ENCODE measurements at places on chromosomes 2 and 18.
A peak's percentile ranks its signal among the peaks of the same experiment; 100 is the strongest.

GRCh38 chr2:65291216-65292105 is 63.8 kb downstream of the ACTR2 start:
- no peak for DNase-seq

GRCh38 chr2:202056611-202057010 is 16.4 kb upstream of the KIAA2012 start:
- no peak for DNase-seq

GRCh38 chr2:141015341-141016047 is 1115.3 kb downstream of the LRP1B start:
- DNase-seq = no peak

DNA sequence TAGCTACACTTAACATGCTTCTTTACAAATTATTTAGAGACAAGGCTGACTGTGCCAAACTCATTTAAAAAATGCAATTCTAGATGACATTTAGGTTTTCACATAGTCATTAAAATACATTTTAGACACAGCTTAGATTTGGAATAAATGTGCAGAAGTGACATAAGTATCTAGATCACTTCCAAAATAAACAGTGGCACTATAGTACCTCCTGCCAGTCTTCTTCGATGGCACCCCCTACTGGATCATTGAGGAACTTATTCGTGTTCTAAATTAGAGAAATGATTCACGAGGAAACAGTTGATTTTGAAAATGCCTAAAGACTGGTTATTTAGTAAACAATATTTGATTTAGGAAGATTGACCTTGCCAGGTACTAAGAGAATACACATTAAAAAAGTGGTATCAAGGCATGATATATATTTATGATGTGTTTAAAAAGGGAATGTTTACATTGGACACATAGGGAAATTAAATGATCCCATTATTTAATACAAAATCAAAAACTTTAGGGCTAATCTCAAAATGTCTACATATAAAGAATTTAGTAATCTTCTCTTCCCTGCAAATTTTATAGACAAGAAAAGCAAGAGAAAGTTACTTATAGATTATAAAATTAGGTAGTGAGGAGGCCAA is 323.9 kb downstream of the XIRP2 start:
- peak; percentile 51 for DNase-seq

- no peak for DNase-seq
Observed at GRCh38 chr2:62795341-62795740, 89.8 kb downstream of the EHBP1 start.

GRCh38 chr2:166234112-166234846 is 106.5 kb upstream of the SCN1A start:
- DNase-seq = no peak

DNA sequence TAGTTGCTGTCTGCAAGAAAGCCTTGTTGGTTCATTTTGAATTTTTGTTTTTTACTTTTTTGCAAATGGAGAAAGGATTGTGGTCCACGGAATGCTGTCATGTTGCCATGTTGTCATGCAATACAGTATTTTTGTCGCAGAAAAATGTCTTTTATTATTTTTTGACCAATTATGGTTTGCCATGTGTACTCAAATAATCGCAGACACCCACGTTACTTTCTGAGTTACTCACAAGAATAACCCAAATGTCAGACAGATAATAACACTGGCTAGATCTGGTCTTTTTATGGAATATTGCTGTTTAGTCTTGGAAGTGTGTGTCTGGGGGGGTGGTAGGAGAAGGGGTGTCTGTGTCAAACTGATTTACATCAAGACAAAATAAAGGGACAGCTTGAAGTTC is 188.9 kb downstream of the LTBP1 start:
- DNase-seq = no peak

DNA sequence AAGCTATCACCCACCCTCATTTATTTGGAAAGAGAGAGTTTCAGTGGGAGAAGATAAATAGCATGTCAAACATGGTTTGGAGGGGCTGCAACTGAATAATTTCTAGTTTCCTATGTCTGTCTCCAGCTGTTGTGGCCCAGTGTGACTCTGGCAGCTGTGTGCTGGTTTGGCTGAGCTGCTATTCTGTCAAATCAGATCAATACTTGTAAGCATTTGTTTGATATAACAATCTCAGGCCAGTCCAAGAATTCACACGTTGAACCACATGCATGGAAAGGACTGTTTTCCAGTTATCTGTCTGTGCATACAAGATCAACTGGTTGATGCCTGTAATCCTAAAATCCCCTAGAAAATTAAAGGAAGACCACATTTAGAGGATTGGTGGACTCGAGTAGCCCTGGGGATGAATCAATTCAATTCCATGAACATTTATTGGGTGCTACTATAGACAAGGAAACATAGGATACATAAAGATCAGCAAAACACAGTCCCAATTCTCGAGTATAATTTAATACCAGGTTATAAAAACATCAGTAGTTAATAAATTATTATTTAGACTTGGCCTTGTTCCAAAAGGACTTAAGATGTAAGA is 209.0 kb upstream of the PARD3B start:
- no peak for DNase-seq

DNA sequence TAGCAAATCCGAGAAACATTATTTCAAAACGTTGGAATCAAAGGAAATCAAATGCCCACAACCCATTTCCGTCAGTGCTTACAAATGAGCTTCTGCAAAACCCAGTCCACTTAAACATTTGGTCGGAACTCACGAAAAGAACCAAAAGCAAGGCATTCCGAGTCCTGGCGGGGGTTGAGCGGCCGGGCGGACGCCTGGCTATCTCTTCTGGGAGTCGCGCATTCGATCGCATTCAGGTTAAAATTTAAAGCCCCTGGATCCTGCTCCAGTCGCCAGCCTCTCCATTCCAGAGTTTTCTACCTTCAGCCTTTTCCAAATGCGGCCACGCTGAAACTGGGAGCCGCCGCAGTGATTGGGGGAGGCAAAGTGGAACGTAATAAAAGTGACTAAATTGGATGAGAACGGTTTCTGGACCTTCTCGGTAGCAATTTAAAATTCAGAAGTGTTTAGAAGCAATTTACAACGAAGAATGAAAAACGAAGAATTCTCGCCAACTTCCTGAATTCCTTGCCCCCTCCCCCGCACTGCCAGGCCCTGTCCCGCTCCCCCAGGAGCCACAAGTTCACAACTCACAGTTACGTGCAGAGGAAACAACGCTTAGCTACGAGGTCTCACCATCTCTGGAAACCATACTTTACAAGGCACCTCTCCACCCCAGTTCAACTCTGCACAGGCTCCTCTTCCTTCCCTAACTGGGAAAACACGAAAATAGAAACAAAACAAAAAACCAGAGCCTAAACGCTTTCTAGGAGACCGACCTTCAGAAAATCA is 1.7 kb upstream of the GATA6 start:
- DNase-seq = no peak

DNA sequence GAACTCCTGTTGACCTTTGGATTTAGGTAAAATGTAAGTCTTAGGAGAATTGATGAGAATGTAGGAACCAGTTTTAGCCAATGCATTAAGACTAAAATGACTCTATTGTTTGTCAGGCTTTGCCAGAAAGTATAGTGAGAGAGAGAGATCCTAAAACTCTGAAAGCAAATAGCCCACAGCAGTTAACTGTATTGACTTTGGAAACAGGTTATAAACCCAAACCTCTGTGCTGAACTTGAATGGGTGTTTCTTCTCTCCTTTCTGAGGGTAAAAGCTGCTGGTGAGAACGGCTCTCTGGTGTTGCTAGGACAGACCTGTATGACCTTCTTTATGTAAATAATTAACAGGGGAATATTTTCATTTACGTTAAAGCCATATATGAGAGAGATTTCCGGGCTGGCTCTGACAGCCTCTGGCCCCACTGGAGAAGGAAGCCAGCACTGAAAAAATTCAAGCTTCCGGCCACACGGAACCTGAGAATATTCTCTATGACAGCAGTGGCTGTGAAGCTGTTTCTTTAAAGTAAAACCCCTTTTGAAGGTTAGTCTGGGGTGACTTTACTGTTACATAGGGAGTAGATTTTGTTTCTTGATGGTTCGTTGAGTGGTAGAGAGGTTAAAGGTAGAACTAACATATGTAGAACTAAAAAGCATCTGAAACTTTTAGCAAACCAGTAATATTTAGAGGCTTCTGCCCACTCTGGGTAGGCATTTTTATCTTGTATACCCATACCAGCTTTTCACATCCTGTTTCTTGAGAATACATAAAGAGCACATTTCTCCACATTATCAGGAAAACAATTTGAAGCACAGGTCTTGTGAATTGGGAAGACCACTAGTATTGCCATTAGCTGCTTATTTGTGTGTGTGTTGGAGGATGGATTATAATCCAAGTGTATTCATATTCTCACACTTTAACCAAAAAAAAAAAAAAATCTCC is 123.8 kb downstream of the SPTBN1 start:
- peak; percentile 67 for DNase-seq

DNA sequence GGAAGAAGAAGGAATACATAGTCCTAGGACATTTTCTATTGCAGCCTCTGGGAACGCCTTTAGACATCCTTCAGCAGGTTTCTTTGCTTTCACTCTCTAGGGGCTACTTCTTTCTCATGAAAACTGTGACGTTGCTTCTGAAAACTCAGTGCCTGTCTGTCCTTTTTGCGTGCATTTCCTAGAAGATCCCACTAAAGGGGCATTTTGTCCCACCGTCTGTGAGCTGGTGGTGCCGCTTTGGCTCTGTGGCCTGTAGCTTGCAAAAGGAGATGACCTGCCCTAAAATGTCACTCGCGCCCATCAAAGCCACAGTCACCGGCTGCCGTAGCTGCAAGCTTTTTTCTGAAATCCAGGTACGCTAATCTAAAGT is 579 bp downstream of the STAT4 start:
- DNase-seq = peak; percentile 27

GRCh38 chr2:23588106-23588505 is 203.1 kb downstream of the KLHL29 start:
- DNase-seq = no peak

DNA sequence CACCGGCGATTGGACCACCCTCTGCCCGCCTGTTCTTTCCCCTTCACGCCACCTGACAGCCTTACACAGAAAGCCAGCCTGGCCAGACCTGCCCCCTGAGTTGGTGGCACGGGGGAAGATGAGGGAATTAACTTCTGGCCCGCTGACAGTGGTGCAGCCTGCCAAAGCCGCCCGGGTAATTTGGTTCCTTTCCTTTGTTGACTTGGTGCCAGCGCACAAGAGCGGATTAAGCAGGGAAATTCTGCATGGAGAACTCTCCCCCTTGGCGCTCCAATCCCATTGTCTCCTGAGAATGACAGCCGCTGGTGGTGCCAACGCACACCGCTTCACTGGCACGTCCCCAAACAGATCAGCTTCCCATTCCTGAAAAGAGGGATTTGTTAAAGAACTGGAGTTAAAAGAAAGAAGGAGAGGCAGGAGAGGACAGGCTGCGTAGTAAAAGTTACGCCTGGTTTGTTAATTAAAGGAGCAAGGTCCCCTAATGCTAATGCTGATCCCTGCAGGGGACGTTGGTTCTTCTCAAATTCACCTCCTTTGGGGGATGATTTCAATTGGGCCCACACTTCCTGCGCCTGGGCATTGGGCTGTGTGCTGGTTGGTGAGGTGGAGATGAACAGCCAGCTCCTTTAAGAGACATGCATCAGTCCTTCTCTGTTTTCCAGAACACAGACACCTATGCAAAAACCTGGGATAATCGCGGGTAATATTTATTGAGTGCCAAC is 286.8 kb downstream of the MYCN start:
- no peak for DNase-seq

- no peak for DNase-seq
Observed at GRCh38 chr2:240701091-240701735, 9.5 kb downstream of the AQP12A start.

GRCh38 chr2:111054791-111055691 is 65.7 kb upstream of the BCL2L11 start:
- peak; percentile 29 for DNase-seq

GRCh38 chr2:217086038-217086522 is 226.2 kb upstream of the TNP1 start:
- DNase-seq = peak; percentile 40

DNA sequence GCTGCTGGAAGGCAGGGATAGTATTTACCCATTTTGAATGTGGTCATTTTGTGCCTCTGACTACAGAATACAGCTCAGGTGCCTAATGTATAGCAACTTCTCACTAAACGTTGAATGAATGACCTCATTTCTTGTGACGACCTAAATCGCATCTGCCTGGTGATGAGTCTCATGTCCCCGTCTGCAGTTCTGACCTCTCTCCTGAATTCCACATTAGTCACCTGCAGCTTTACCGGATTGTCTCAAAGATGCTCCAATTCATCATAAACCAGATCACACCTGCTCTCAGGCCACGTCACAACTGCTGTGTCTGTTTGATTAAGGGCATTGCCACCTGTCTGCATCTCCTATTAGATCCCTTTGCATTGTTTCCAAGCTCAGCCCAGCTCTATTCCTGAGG is 133.6 kb upstream of the MYT1L start:
- no peak for DNase-seq

DNA sequence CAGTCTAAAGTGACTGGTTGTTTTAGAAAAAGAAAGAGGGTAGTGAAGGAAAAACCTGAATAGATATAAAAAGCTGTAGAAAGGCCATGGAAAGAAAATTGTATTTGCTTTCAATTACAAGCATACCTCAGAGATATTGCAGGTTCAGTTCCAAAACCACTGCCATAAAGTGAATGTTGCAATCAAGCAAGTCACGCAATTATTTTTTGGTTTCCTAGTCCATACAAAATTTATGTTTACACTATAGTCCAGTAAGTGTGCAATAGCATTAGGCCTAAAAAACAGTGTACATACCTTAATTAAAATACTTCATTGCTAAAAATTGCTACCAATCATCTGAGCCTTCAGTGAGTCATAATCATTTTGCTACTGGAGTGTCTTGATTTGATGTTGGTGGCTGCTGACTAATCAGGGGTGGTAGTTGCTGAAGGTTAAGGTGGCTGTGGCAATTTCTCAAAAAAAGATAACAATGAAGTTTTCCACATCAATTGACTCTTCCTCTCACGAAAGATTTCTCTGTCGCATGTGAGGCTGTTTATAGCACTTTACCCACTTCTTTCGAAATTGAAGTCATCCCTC is 2003.8 kb upstream of the PIK3C3 start:
- DNase-seq = no peak

GRCh38 chr18:12092398-12093229 is 1.0 kb upstream of the ANKRD62 start:
- peak; percentile 45 for DNase-seq

- DNase-seq = no peak
Observed at GRCh38 chr2:232038881-232039485, 77.5 kb downstream of the DIS3L2 start.

GRCh38 chr18:5556310-5556974 is 12.6 kb upstream of the EPB41L3 start:
- DNase-seq = no peak

- DNase-seq = no peak
Observed at GRCh38 chr2:10187661-10188060, 65.1 kb downstream of the RRM2 start.

DNA sequence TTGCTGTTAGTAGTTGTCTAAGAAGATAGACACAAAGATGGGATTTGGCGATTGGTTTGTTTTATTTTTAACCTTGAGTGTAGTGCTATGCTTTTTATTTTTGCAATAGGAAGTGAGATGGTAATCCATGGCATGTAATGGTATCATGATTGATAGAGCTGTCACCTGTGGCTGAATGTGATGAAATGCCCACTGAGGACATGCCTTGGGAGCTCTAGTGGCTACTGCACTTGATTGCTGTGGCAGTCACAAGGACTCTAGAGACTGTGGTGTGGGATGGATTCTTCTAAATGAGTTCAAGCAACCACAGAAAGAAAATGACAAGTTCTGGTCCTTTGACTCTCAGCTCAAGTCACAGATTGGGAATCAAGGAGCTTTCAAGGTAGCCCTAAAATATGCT is 139.4 kb downstream of the CYRIA start:
- no peak for DNase-seq

- no peak for DNase-seq
Observed at GRCh38 chr2:127093648-127094210, 13.2 kb downstream of the BIN1 start.

Data from activated CD4-positive, alpha-beta T cell treated with anti-CD3 and anti-CD28 coated beads, Interleukin-2, Interleukin-4, amounts not matched to agents 100 ng/mL and 50 ng/mL, durations not matched to agents 16 hours and 8 hours (primary cell).